ENCODE measurements at places on chromosomes 3 and 15. TPM values are rescaled to one million over a fixed set of nuclear protein-coding genes. Genes with fewer than 3 reads are reported as not detected.

- peak; percentile 32 for DNase-seq
Observed at GRCh38 chr3:129829640-129830039, 63.9 kb downstream of the TMCC1 start.

GRCh38 chr3:51751287-51751686 lies 27.8 kb downstream of the IQCF6 start:
- no peak for DNase-seq

GRCh38 chr3:12798559-12799179 lies 2.2 kb downstream of the CAND2 start:
- no peak for DNase-seq

DNA sequence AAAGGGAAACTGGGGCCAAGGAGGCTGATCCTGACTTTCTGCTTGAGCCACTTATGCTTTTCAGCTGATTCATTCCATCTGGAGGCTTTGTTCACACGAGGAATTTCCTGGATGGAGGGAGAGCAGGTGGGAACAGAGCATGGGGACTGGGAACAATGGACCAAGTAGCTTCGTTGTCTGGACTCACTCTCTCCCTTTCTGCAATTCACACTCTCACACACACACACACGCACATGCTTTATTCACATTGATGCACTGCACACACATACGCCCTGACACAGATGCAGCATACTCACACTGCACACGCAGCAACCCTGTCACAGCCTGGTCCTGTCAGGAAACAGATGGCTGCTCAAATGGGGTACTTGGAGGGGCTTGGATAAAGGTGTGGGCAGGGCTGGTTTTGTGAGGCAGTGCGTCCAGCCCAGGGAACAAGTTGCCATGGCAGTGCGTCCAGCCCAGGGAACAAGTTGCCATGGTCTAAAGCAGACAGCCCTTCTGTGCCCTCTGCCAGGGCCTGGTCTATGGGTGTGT lies 19.8 kb upstream of the CHCHD6 start:
- no peak for DNase-seq

The GOLGA8R gene
- 4.2 TPM for total RNA-seq

DNA sequence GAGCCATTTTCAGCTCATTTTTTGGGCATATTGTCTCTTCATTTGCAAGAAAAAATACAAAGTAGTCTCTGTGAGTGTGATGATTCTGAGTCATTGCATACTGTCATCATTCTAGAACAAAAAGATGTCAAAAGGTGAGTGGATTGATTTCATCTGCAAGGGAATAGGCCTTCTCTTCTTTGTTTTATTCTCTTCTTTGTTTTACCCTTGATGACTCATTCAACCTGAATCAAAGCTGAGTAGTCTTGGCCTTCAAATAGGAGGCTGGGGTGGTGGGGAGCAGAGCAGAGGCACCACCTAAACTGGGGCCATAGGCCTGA lies 25.4 kb downstream of the CYP19A1 start:
- no peak for DNase-seq

The UBAP1L gene
- 7.2 TPM for total RNA-seq

GRCh38 chr3:120113128-120114116 lies 19.2 kb upstream of the GSK3B start:
- no peak for DNase-seq

GRCh38 chr15:40934457-40934856 lies 5.3 kb downstream of the DLL4 start:
- no peak for DNase-seq

The SPTBN5 gene
- 2.0 TPM for total RNA-seq

The CIDEC gene
- 1,697 TPM for total RNA-seq

DNA sequence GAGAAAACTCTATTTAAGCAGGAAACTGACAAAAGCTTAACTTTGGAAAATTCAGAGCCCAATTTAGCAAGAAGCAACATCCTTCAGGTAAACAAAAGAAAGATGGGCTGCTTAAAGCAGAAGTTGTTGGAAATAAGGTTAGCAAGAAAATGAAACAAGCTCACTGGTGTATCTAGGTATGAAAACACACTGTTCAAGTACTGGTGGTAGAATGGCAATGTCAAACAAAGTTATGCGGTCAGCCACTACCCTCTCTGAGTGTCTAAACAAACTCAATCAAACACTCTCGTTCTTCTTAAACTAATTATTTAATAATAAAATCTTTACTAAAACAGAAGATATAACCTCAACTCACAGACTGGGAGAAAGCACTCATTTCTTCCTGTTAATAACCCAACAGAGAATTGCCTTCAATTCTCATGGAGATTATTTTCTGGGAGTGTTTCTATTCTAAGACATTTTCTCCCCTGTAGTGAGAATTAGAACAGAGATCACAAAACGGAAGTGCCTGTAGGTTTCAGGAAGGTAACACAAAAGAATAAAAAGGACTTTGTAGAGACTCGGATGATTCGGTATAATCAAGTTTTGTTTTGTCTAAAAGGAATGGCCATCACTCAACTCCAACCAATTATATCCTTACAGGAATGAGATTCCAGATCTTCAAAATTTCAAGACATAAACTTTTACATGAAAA lies 28.9 kb downstream of the PRICKLE2 start:
- DNase-seq: no peak

The ADAMTSL3 gene
- total RNA-seq: 3.9 TPM

DNA sequence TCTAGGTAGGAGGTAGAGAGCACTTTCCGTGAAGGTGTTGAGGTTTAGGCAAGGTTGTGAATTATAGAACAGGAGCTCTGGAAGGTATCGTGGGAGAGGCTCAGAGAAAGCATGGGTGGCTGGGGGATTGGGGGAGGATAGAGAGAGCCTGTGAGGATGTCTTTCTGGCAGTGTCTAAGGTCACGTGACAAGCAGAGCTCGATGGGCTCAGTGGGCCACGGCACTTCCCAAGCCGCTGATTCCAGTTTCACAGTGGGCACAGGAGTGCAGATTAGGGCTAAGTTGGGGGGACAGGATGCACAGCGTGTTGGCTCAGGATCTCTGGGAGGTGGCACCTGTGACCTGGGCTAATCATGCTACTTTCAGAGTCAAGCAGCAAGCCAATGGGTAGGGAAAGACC lies 52.0 kb downstream of the CEMIP start:
- no peak for DNase-seq

DNA sequence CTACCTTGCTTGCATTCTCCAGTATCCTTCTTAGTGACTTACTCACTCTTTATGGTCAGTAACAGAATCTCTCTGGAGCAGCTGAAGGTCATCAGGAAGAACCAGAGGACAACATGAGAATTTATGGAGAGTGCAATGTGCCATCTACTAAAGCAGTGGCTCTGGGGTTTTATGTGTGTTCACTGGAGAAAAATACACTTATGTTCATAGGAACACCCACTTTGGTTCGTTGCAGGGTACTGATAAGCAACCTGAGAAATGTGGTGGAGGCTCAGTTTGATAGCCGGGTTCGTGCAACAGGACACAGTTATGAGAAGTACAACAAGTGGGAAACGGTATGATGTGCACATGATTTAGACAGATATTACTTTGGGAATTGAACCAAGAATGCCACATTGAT lies 12.8 kb downstream of the CPB1 start:
- DNase-seq: no peak

- no peak for DNase-seq
Observed at GRCh38 chr3:127746400-127747057, 73.8 kb downstream of the ABTB1 start.

- DNase-seq: no peak
Observed at GRCh38 chr3:143089965-143090364, 29.6 kb upstream of the CHST2 start.

- DNase-seq: no peak
Observed at GRCh38 chr15:66743703-66744536, 41.9 kb downstream of the SMAD6 start.

DNA sequence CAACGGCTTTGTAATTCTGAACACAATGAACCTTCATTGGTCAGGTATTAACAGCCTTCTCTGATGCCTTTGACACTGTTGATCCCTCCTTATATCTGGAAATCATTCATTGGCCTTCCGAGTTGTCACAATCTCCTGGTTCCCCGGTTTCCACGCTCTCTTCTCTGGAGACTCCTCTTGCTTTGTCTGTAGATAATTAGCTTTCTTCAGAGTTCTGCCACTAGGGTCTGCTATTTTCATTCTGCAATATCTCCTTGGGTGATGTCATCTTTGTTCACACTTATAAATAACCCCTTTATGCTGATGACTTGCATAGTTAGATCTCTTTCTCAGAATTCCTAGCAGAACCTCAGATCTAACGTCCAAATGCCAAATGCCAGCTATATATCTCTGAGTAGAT lies 583.8 kb upstream of the ZNF717 start:
- no peak for DNase-seq

- no peak for DNase-seq
Observed at GRCh38 chr3:59885101-59885500, 835.3 kb upstream of the CFAP20DC start.

GRCh38 chr3:68667346-68667745 lies 265.0 kb downstream of the TAFA4 start:
- no peak for DNase-seq

DNA sequence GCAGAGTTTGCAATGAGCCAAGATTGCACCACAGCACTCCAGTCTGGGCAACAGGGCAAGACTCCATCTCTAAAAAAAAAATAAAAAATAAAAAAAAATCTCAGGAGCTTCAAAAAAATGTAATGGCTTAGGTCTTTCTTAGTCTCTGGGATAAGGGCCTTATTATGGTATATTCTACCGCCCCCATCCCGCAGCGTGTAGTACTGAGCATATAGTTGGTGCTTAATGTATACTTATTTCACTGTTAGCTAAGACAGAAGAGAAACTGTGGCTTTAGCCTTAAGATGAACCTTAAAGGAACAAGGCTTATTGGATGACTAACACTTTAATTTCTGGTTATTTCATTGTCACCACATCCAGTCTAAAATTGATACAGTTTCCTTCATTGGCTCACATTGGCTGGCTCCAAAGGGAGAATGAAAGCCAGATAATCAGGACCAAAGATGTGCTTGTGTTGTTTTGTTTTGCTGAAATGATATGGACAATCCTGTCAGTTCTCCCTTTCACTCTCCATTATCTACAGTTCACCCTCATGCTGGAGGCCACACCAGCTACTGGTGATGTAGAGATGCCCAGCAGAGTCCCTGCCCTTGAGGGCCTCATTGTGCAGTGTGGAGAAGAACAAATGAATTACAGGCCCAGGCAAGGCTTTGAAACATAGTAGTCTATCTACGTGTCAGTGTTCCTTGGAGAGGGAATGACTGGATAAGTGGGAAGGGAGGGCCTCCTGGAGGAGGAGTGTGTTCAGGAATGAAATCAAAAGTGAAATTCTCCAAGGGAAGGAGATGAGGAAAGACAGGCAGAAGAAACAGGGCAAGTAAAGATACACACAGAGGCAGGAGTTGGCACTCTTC lies 17.4 kb upstream of the RAF1 start:
- DNase-seq: no peak

- DNase-seq: no peak
Observed at GRCh38 chr3:110958313-110959147, 113.1 kb upstream of the NECTIN3 start.

DNA sequence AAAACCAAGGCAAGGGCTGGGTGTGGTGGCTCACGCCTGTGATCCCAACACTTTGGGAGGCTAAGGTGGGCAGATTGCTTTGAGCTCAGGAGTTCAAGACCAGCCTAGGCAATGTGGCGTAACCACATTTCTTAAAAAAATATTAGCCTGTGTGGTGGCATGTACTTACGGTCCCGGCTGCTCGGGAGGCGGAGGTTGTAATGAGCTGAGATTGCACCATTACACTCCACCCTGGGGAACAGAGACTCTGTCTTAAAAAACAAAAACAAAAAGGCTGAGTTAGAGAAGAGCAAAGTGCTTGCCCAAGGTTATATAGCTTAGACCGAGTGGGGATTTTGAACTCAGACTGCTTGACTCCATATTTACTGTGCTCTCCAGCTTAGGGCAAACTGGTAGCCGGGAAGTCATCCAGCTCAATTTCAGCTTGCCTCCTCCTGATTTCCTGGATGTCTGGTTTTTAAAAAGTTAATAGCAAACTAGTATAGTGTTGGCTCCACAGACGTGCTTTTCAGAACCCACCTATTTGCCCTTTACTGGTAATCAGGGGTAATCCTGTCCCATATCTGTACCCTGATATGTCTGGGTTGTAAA lies 138.9 kb downstream of the CACNA1D start:
- no peak for DNase-seq

- DNase-seq: no peak
Observed at GRCh38 chr15:40793216-40793989, 13.5 kb upstream of the ZFYVE19 start.

DNA sequence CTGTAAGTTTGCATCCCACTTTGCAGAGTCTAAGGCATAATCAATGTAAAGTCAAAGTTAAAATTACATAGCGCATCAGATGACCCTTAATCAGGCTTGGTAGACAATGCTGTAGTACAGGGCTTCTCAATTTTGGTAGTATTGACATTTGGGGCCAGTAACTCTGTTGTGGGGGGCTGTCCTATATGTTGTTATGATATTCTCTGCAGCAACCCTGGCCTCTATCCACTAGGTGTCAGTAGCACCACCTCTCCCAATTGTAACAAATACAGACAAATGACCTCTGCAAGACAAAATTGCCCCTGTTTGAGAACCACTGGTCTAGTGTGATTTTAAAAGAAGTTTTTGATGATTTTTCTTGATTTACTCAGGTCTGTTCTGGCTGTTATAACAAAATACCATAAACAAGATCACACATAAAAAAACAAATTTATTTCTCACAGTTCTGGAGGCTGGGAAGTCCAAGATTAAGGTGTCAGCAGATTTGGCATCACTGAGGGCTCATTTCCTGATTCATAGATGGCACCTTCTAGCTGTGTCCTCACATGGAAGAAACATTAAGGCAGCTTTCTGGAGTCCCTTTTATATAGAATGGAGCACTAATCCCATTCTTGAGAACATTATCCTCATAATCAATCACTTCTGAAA lies 37.6 kb upstream of the SLC9A9 start:
- DNase-seq: no peak
